ENCODE measurements at places on chromosomes 16 and 17.

DNA sequence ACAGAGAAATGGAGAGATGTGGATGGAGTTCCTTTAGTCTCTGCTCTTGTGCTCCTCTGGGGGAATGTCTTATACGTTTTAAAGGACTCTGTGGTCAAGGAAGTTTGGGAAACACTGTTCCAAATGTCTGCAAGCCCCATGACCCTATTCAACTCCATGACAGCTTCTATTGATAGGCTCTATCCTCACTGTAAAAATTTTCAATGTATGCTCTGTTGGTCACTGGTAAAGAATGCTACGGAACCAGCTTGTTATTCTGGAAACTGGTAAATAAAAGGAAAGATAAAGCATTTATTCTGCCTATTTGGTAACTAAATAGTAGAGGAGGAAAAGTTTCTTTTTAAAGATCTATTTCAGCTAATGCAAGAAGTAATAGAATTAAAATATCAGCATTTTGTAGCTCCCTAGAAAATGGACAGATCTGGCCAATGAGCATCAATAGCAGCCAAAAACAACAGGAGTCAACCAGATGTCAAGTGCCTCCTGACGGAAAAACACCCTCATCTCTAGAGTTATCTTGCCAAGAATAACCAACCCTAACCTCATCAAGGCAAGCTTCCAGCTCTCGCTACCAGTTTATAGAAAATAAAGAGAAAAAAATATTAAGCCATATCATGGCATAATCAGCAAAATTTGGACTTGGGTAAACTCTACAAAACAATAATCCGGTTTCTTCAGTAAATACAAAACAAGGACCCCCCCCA, 16.1 kb downstream of the GDE1 start:
- no peak for DNase-seq

GRCh38 chr17:17935321-17936271, 36.6 kb downstream of the TOM1L2 start:
- peak; percentile 87 for DNase-seq

- DNase-seq, result no peak
Observed at GRCh38 chr17:68850749-68851510, 104.3 kb downstream of the ABCA8 start.

DNA sequence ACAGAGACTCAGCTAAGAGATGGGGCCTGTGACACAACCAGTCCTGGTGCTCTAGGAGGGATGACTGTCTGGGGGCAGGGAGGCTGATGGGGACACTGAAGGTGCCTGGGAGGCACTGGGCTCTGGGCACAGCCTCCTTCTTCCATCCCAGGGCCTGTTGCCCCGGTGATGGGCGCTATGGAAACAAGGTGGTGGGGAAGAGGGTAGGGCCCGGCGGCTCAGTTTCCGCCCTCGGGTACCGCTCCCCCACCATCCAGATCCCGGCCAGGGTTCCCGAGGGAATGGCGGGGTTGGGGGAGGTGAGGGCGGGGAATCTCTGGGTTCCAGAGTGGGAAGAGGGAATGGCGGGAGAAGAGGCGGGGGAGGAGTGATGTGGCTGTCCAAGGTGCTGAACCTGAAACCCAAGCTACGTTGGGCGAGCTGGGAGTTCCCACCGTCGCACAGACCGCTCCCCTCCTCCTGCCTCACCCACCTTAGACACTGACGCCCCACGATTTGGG, 981 bp downstream of the KCNH4 start:
- no peak for DNase-seq

GRCh38 chr17:75752802-75753513, 12.0 kb downstream of the GALK1 start:
- no peak for DNase-seq

DNA sequence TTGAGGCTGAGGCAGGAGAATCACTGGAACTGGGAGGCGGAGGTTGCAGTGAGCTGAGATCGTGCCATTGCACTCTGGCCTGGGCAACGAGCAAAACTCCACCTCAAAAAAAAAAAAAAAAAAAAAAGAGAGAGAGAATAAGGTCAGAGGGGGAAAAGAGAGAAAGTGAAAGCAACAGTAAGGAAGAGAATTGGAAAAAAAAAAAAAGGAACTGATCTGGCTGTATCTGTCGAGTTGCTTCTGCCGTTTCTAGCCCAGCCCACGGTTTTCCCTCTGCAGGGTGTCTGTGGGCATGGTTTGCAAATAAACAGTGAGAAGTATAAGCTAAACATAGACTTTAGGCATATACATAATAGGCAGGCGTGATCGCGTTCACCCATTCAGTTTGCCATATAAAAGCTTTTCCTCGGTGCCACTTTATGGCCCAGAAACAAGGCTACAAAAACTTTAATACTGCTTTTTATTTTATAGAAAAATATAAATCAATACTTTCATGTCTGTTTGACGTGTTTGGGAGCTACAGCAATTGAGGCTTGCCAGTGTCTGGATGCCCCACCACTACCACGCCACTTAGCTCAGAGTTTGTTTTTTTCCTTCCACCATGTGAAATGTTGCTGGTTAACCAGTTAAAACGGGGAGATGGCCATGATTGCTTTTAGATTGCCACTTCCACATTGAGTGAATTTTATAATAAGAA, 436.7 kb downstream of the MAF start:
- DNase-seq, result no peak

GRCh38 chr17:17849147-17849820, 12.5 kb upstream of the SREBF1 start:
- DNase-seq, result no peak

GRCh38 chr17:38672788-38673706, 1.7 kb downstream of the EPOP start:
- DNase-seq, result no peak

DNA sequence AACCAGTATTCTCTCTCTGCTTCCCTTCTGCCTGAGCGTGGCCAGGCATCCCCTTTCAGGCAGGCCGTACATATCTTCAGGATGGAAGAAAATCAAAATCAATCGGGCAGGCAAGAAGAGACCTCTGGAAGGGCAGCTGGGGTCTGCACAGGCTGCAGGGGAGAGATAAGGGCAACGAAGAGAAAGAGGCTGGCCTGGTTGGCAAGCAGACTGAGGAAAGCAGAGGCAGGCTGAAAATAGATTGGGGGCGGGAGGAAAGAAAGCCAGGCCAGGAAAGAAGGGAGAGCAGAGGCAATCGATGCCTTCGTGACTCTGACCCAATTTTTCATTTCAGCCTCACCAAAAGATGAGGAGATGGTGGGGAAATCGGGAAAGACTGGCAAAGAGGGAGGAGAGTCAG, 18.1 kb downstream of the PIPOX start:
- DNase-seq, result no peak

DNA sequence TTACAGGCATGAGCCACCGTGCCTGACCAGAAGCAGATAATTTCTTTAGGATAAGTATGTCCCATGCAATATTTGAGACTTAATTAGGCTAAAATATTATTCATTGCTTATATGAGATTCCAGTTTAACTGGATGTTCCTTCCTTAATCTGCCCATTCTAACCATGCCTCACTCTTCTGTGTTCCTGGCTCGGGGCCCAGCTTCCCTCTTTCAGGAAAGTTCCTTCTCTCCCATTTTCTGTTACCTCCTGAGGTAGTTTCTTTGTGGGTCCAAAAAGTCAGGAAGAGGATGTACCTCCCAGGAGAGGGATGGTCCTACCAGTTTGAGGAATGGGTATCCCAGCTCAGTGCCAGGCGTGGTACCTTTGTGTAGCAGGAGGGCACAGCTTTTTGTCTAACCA, 23.3 kb downstream of the UNK start:
- no peak for DNase-seq

DNA sequence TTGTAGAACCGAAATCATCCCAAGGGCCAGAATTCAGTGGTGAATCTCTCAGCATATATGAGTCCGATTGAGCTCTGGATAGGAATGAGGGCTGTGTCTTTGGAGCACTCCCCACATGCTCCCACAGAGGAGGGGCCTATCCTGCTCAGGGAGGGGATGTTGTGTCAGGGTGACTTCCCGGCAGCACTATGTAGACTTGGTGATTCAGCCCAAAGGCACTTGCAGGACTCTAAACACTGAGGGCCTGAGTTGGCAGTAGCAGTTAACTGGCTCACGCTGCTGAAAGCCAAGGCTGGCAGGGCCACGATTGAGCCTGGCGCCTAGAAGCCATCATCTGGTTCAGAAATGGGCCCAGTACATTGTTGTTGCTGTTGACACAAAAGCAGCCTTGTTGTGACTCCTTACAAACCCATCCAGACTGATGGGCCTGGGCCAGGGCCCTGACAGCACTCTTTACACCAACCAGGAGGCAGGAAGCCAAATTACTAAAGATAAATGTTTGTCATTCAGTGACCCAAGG, 31.9 kb downstream of the NMT1 start:
- DNase-seq, result peak; percentile 96

- DNase-seq, result no peak
Observed at GRCh38 chr17:57357392-57357784, 101.1 kb downstream of the MSI2 start.

DNA sequence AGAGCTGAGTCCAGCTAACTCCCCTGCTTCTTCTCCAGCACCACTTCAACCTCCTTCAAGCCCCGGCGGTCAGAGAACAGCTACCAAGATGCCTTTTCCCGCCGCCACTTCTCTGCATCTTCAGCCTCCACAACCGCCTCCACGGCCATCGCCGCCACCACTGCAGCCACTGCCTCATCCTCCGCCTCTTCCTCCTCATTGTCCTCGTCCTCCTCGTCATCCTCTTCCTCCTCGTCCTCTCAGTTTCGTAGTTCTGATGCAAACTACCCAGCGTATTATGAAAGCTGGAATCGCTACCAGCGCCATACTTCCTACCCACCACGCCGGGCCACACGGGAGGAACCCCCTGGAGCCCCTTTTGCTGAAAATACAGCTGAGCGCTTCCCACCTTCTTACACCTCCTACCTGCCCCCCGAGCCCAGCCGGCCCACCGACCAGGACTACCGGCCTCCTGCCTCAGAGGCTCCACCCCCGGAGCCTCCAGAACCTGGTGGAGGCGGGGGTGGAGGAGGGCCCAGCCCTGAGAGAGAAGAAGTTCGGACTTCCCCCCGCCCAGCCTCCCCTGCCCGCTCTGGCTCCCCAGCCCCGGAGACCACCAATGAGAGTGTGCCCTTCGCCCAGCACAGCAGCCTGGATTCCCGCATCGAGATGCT, 7.1 kb downstream of the SETD1A start:
- no peak for DNase-seq

DNA sequence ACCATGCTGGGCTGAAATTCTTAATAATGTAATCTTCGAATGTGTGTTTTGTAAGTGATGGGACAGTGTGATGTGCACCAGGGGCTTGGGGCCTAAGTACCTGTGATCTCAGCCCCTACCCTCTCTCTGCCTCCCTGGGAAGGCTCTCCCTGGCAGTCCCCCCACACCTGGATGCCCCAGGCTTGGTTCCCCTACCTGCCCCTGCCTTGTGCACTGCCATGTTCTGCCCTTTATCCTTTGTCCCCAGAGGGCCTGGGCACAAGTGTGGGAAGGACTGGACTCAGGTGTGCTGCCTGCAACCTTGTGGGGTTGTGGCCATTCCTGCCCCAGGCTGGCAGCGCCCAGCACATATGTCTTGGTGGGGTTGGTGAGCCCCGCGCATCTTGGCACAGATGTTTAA, 55.4 kb upstream of the CREBBP start:
- DNase-seq, result no peak

GRCh38 chr16:31695667-31696066, 168.0 kb downstream of the AHSP start:
- no peak for DNase-seq

DNA sequence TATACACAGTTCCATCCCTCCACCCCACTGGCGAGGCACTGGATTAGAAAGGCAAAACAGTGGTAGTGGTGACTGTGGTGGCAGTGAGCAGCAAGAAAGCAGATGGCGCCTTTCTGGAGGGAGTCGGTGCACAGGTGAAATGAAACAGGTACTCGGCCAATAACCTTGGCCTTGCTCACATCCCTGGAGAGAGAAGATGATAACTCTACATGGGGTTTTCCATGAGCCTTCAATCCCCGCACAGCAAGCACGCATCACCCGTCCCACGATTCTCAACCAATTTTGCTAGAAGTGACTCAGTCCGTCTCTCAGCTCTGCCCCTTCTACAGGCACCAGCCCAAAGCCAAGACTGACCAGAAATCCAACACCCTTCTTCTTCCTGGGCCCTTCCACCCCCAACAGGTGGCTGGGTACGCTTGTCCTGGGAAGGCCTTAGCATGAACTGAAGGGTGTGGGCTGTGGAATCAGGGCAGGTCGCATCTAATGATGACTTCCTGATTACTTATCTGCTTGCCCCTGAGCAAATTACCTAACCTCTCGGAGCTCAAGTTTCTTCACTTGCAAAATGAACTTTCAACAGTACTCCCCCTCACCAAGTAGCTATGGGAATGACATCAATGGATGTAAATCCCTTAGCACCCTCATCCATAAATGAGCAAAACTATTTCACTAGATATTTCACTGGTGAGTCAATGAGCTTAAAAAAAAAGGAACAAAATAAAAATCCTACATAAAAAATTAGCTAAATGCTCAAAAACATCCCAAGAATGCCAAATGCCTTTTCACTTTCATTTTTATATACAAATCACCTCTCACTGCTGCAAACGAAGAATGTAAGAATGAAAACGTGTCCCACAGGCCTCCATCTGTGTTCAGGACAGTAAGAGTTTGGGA, 18.0 kb downstream of the XPO6 start:
- DNase-seq, result peak; percentile 93

DNA sequence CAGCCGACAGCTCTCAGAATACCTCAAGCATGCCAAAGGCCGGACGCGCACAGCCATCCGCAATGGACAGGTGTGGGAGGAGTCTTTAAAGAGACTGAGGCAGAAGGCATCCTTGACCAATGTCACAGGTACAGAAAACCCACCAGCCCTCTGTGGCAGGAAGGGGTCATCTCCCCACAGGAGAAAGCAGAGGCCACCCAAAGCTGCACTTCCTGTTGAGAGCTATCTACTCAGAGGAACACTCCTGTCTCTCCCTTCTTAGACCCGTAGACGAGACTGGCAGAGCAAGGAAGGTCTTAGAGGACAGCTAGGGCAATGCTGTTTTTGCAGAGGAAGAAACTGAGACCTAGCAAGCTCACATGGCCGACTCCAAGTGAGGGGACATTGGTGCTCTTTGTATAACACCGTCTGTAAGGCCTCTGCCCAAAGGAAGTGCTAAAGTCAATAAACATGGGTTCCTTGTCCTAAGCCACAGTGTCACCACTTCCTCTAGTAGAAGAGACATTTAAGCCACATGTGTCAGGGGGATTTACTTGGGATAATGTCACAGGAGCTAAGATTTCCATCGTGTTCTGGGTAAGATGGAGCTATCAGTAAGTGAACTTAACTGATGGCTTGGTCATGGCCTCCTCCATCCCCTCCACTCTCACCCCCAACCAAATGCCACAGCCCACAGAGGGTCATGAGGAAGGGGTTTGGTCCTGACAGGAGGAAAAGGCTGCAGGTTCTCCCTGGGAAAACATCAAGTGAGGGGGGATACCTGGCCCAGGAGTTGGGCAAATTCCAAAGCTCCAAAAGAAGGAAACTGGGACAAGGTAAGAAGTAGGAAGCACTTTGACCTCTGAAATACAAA, 9.4 kb downstream of the LPO start:
- DNase-seq, result no peak
